ENCODE measurements at places on chromosomes 7 and 10.
A peak's percentile ranks its signal among the peaks of the same experiment; 100 is the strongest.

- no peak for DNase-seq
Measured at GRCh38 chr10:71271662-71272055, 47.4 kb upstream of the SLC29A3 start.

GRCh38 chr7:34759477-34760125 is 101.6 kb downstream of the NPSR1 start:
- DNase-seq: no peak

- no peak for DNase-seq
Measured at GRCh38 chr10:11170993-11171851, 153.6 kb downstream of the CELF2 start.

GRCh38 chr7:77685233-77685632 is 11.0 kb upstream of the RSBN1L start:
- no peak for DNase-seq

DNA sequence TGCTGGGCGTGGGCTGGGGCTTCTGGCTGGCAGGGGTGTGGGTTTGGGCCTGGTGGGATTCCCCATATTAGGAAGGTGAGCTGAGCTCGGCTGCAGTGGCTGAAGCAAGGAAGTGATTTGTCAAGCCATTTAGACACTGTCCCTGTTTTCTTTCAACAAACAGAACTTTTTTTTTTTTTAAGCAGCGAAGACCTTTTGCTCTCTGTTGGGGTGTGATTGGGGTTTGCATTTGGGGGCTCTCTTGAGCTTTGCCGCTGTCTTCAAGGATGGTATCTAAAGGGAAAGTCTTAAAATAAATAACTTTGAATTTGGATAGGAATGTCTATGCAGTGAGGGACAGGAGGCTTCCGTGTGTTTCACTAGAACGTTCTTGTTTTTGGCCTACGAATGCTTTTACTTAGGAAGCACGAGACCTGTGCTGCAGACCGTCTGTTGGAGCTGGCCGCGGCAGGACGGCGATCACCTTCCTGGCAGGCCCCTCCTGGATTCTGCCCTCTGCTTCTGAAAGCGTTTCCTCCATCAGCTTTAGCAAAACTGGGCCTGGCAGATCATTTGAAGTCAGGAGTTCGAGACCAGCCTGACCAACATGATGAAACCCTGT is 43.9 kb downstream of the FOXK1 start:
- DNase-seq: no peak

DNA sequence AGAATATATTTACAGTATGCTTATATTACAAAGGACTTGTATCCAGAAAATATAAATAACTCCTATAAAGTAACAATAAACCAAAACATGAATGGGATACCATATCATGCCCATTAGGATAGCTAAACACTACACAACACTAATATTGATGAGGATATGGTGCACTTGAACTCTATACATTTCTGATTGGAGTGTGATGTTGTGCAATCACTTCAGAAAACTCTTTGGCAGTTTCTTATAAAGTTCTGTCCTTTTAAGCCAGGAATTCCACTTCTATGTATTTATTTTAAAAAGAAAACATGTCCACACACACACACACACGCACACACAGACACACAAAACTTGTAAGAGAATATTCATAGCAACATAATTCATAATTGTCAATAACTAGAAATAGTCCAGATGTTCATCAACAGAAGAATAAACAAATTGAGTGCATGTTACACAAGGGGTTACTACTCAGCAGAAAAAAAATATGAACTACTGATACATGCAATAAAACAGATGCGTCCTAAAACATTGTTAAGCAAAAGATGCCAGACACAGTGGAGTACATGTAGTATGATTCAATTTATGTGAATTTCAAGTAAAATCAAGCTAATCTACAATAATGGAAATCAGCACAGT is 416.0 kb downstream of the PLXDC2 start:
- DNase-seq: no peak

DNA sequence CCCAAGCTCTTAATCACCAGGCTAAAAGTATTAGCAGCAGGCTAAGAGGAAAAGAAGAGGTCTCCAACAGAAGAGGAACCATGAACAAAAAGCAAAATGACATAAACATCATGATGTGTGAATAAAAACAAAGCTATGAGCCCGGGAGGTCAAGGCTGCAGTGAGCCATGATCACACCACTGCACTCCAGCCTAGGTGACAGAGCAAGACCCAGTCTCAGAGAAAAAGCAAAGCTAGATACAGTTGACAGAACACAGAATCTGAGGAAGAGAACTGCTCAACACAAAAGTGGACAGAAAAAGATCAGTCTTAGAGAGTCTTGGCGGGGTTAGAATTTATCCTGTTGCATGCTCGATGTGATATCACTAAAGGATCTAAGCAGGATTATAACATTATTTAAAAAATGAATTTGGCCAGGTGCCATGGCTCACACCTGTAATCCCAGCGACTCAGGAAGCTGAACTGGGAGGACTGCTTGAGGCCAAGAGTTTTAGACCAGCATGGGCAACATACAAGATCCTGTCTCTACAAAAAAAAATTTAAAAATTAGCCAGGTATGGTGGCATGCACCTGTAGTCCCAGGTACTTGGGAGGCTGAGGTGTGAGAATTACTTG is 37.5 kb downstream of the NT5C2 start:
- no peak for DNase-seq

DNA sequence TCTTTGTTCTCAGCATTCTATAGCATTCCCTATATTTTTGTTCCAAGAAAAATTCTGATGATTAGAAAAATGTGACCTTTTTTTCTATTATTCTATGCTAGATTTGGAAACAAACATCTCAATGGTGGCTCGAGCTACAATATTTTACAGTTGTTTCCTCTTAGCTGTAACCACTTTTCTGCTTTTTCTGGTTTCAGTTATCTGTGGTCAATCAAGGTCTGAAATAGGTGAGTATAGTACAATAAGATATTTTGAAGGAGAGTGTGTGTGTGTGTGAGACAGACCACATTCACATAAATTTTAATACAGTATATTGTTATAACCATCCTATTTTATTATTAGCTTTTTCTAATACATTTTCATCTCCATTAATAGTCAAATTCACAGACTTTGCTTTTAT is 564.5 kb upstream of the GHITM start:
- DNase-seq: no peak

DNA sequence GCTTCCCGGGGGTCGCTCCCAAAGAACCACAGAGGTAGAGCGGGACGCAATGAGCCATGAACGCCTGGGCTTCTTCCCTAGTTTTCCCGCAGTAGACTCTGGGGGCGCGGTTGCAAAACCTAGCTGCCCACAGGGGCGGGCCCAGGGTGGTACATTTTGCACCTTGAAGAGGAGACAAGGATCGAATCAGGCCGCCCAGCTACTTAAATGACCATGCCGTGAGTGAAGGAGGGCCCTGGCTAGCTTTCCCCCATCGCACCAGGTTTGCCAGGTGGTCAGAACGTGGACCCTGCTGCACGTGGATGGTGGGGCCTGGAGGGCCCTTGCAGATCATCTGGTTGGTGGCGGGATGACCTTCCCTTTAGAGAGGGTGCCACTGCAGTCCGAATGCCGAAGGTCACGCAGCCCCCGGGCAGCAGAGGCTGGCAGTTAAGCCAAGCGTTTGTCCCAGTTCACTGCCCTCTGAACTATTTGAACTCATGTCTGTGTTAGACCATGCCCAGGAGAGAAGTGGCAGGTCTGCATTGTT is 604 bp upstream of the SHTN1 start:
- DNase-seq: no peak

DNA sequence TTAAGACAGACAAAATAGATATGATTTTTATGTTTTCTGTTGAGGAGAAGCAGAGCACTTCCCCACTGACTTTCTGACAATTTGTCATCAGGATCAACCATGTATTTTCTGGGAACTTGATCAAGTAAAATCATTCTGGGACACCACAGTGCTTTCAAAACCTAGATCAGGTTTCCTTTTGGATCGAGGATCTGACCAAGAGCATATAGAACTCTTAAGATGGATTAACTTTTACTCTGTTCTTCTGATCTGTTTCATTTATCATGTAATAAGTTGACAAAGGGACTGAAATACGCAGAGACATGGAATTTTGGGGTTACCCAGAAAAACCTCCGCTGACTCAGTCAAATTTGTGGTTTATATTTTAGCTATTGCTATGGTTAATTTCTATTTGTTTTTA is 136.0 kb upstream of the WNT16 start:
- DNase-seq: no peak

GRCh38 chr7:1031716-1032455 is 12.5 kb upstream of the GPR146 start:
- no peak for DNase-seq

GRCh38 chr10:33461295-33461640 is 126.8 kb upstream of the NRP1 start:
- DNase-seq: no peak

- no peak for DNase-seq
Measured at GRCh38 chr7:129690701-129691100, 79.2 kb downstream of the NRF1 start.

- DNase-seq: no peak
Measured at GRCh38 chr7:115840702-115841101, 189.9 kb downstream of the TFEC start.

- DNase-seq: no peak
Measured at GRCh38 chr10:104417637-104418292, 64.1 kb downstream of the CFAP58 start.

GRCh38 chr7:27300421-27300820 is 57.8 kb downstream of the EVX1 start:
- no peak for DNase-seq

GRCh38 chr7:71403202-71403946 is 271.4 kb downstream of the GALNT17 start:
- DNase-seq: no peak

- DNase-seq: no peak
Measured at GRCh38 chr10:30510932-30511700, 77.1 kb downstream of the MAP3K8 start.

DNA sequence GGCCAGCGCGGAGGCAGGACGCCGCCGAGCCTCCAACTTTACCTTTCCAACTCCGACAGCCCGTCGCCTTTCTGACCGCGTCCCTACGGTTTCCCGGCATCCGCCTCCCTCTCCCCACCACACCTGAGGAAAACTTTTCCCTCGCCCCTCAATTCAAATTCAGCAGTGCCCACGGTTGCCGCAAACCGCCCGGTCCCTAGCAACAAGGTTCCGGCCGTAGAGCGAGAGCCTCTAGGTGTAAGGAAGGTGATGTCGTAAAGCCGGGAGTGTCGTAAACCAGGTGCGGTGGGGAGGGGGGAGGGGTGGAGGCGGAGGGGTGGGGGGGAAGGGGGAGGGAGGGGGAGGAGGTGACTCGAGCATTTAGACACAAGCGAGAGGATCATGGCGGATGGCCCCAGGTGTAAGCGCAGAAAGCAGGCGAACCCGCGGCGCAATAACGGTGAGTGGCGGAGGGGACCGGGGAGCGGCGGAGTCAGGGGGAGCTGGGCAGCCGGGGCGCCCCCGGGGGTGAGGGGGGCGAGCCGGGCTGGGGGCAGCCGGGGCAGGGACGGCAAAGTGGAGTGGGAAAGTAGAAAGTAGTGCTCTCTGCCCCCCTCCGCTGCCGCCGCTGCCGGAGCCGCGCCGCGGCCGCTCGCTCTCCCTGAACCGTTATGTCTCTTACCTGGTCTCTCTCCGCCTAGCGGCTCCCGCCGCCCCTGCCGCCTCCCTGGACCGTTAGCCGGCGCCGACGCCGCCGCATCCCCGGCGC is at the start of gene ZEB1:
TSS of gene ZEB1 (plus strand) at position 363 of the 748 bp plus-strand sequence. CDS start at position 382, 19 bp downstream.
- peak; percentile 89 for DNase-seq

DNA sequence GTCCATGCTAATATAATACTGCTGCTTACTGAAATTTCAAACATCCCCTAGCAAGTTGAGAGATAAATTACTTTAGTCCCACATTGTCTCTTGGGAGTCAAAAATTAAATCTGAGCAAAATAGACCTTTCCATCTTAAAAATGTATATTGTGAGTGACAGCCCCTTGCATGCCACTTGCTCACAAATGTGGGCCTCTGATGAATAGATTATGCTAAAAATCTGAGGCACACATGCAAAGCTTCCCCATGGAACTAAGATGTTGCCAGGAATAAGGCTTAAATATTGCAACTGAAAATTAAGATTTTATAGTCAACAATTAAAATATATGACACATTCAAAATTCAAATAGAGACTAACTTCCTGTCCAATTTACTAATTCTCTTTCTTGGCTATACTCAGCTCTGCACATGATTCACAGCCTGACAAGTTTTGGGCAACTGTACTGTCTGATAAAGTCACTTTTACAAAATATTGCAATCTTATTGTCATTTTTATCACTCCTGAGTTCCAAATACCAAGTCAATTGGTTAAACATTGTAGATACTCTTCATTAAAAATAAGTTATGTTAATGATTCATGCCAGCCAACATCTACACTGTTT is 301.2 kb downstream of the CACNA2D1 start:
- no peak for DNase-seq

GRCh38 chr7:153943861-153944260 is 108.3 kb upstream of the DPP6 start:
- DNase-seq: no peak

GRCh38 chr7:37545619-37546534 is 97.2 kb upstream of the ELMO1 start:
- no peak for DNase-seq

DNA sequence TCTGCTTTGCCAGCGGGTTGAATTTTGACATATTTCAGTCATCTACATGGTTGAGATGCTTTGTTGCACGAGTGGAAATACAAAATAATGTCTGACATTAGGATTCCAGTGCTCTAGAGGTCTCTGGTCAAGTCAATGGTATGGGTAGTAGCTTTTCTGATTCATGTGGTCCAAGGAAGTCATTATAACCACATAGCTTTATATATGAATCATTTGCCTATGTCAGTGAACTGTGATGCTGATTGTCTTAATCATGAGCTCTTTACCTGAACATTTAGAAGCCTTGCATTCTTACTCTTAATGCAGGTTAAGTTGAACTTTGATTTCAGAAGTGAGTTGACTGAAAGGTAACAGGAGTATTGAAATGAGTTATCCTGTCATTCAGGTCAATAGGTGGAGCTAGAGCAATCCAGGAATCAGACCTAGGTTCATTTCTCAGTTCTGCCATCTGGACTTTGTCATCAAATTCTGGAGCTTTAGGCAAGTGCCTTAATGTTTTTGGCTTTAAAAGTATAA is 3.3 kb downstream of the MAPK8 start:
- DNase-seq: no peak

GRCh38 chr10:80582286-80582960 is 44.7 kb downstream of the SH2D4B start:
- DNase-seq: no peak

GRCh38 chr10:128050121-128050516 is 76.1 kb downstream of the MKI67 start:
- no peak for DNase-seq

DNA sequence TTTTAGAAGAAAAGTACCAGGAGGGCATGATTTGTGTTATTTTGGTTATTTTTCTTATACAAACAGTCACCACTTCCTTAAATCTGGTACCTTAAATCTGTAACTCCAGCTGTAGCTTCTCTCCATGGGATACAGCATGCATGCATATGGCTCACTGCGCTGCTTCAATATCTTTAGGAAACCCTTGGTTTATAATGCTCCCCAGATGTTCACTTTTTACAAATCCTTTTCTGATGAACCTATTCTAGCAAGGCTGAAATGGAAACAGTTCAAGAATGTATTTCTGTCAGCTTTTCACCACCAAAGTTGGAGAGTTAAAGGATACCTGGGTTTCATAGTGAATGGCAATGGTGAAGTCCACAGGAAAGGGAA is 50.9 kb downstream of the LAMB4 start:
- DNase-seq: no peak

- no peak for DNase-seq
Measured at GRCh38 chr10:15990535-15991129, 130.3 kb upstream of the MINDY3 start.

- DNase-seq: no peak
Measured at GRCh38 chr10:126090443-126090842, 194.1 kb downstream of the FANK1 start.

GRCh38 chr7:43781726-43782607 is 23.5 kb downstream of the BLVRA start:
- no peak for DNase-seq
